ENCODE measurements at places on chromosomes 6 and 20.

DNA sequence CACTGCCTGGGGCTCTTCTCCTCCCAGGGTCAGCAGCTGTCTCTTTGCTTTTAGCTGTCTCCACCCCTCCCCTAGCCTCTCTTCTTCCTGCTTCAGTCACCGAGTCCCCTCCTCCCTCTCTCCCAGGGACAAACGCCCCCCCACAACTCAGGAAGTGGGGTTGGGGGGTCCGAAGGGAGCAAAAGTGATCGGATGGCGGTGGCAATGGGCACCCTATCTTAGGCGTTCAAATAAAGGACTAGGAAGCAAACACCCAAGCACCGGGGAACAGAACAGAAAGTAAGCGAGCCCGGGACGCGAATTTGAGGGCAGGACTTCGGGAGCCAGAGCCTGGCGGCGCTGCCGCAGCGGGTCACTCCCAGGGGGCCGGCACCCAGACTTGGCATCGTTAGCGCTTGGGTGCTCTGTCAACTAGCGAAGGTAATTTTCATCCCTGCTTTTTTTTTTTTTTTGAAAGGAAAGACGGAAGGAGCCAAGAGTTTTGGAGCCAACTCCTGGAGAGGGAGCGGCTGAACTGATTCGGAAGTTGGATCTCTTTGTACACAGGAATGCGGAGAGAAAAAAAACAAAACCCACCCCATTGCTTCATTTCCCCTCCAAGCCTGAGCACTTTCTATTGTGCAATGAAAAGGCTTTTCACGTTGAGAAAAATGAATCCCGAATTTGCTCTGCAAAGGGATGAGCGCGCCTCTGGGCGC is 815 bp upstream of the ITPR3 start:
- DNase-seq, result no peak

DNA sequence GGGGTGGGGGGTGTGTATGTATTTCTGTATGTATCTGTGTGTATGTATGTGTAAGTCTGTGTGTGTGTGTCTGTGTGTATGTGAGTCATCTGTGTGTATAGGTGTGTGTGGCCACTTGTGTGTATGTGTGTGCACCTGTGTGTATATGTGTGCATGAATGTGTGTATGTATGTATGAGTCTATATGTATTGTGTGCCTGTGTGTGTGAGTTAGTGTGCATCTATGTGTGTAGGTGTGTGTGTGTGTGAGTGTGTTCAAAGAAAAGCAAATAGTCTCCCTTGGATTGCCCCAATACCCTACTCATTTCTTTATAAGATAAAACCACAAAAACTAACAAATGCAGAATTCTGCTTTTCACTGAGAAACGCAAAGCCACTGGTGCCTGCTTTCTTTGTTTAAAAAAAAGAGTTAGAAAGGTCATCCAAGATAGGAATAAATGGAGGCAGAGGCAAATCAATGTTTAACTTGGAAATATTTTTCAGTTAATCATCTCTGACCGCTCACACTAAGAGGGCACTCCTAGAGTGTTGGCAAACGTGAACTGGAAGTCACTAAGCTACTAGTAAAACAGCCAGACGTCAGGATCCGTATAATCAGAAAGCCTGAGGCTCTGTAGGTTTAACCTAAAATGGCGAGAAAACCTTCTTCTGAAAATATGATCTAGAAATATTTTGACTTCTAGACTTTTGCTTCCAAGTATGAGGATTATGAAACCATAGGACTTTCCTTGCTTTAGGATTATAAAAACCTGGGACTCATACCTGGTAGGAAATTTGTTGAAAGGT is 37.4 kb upstream of the JAG1 start:
- no peak for DNase-seq

DNA sequence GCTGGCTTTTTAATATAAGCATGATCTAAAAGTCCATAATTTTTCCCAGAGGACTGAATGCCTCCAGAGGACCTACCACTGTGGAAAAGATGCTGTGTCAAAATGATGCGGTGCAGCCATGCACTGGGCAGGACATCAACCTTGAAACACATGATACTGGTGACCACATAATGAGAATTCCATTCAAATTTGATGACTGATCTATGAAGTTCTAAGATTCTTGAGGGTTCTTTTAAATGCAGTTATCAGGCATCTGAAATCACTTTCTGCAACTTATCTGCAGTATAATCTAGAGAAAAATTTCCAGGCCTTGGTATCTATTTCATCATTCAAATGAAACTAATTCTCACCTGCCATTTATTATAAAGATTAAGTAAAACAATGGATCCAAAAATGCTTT is 15.0 kb upstream of the MARCKS start:
- no peak for DNase-seq

DNA sequence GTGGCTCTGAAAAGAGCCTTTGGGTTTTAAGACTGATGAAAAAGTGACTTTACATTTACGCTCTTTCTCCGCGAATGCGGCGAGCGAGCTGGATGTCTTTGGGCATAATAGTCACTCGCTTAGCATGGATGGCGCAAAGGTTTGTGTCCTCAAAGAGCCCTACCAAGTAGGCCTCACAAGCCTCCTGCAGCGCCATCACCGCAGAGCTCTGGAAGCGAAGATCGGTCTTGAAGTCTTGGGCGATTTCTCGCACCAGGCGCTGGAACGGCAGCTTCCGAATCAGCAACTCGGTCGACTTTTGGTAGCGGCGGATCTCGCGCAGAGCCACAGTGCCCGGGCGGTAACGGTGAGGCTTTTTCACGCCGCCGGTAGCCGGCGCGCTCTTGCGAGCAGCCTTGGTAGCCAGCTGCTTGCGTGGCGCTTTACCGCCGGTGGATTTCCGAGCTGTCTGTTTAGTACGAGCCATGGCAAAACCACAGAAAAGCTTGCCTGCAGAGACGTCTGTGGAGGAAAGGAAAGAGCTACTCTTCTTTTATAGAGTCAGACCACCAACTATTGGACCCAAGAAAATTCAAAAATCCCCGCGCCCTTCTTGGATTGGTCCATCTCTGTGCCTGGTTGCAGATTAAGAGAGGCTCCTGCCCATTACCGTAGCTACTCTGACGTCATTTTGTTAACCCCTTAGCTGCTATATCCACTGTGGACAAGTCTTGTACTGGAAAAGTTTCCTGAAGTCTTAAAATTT is 55.5 kb upstream of the HFE start:
- DNase-seq, result peak; percentile 97

DNA sequence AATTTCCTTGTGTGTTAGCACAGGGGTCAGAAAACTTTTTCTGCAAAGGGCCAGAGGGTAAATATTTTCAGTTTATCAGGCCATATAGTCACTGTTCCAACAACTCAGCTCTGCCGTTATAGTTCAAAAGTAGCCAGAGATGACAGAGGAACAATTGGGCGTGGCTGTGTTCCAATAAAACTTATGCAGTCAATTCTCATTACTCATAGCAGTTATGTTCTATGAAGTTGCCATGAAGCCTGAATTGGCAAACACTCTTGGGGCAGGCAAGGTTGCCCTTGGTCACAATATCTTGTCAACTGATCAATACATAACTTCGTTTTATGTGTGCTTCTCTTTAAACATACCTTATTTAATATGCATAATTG is 304.2 kb downstream of the TFAP2C start:
- DNase-seq, result no peak

GRCh38 chr6:110813338-110814101 is 1.7 kb downstream of the CDK19 start:
- peak; percentile 7 for DNase-seq

DNA sequence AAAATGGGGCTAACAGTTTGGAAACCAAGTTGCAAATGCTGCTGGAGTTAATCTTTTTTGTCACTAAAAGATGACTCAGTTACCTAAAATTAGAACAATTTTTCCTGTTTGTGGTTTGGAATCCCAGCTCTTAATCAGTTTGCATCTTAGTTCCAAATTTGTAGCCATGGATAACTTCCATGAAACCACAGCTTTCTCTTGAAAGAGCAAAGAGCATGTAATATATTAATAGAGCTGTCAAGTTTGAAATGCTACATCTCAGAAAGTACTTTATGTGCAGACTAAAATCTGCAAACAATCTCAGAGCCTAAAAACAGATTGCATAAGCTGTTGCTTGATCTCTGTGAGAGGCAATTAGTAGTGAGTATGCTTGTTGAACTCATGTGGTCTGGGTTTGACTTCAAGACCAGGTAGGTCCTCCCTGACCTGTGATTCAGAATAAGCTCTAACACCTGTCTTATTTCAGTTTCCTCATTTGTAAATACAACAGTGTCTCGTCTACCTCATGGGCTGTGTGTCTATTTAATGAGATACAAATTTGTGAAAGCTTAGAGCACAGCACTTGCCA is 23.5 kb downstream of the DHX35 start:
- DNase-seq, result peak; percentile 89

DNA sequence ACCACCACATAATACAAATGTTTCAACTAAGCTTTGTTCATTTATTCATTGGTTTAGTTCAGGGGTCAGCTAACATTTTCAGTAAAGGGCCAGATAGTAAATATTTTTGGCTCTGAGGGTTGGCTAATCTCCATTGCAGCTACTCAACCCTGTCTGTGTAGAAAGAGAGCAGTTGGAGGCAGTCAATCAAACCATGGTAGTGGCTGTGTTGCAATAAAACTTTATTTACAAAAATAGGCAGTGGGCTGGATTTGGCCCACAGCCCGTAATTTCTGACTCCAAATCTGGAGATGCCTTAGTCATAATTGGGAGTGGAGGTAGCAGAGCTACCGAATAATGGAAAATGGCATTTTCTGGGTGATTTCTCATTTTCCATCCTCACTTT is 242.5 kb upstream of the ZFP64 start:
- DNase-seq, result peak; percentile 25

Measured in cardiac muscle cell (in vitro differentiated cells and primary cell).